ENCODE measurements at places on chromosomes 7 and 10. TPM values are rescaled to one million over a fixed set of nuclear protein-coding genes. Genes with fewer than 3 reads are reported as not detected.

GRCh38 chr7:25369786-25370185 is 141.5 kb upstream of the NPVF start:
- DNase-seq, result no peak

DNA sequence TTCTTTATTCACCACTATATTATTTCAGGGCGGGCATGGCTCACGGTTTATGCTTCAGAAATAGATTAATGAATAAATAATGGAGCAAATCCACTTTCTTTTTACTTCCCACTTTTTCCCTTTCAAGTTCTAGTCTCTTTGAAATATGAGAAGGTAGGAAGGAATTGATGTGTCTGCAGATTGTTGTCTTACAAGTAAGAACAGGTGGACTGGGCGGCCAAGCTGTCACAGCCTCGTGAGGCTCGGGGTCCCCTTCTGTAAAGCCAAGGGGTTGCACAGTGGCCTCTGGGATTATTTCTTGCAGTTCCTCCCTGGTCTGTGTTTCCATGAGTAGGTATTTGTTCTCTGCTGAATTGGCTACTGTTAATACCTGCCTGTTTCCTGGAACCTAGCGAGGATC is 11.2 kb downstream of the VWA2 start:
- no peak for DNase-seq

DNA sequence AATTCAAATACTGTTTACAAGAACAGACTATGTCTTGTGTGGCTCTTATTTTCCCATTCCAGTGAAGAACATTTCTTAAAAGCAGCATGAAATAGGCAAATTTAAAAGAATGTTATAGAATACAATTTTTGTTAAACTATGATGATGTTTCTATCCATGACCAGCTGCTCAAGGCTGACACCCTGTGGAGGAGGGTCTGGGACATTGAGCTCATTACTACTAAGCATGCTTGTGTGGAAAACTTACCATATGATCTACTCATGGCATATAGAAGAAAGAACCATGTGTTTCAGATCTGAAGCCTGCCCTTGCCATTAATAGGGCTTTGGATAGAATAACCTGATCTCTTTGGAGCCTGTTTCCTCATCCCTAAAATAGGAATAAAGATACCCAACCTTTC is 125.0 kb downstream of the FOXP2 start:
- no peak for DNase-seq

DNA sequence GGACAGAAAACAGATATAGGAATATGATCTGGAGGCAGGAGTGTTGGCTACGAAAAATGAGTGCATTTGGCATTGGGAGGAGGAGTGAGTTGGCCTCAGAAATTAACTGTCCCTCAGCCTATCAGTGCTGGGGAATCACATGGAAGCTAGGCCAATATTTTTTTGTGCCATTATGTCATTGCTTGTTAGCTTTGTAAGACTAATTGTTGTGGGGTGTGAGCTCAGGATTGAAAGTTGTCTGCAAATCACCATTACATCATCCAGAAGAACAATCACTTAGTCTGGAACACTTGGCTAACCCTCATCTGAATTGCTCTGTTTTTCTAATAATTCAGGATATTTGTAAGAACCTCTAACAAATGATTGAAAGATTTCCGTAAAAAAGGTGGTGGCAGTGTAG is 45.2 kb upstream of the SEMA3D start:
- no peak for DNase-seq

DNA sequence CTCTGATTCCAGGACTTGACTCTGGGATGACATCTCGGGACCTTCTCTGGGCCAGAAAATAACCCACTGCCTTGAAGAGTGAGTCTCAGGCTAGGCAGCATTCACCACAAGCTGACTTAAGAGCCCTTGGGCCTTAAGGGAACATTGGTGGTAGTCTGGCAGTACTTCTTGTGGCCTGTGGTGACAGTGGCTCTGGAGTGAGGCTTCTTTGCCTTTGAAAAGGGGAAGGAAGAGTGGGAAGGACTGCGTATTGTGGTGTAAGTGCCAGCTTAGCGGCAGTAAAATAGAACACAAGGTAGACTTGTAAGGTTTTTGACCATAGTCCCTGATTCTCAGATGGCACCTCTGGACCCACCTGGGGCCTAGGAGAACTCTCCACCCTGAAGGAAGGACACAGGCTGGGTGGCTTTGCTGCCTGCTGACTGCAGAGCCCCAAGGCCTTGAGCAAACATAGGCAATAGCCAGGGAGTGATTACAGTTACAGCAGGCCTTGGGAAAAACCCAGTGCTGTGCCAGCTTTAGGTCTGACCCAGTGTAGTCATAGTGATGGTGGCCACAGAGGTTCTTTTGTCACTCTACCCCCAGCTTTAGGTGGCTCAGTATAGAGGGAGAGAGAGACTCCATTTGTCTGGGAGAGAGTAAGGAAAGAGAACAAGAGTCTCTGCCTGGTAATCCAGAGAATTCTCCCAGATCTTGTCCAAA is 483.9 kb downstream of the SH2D4B start:
- no peak for DNase-seq

DNA sequence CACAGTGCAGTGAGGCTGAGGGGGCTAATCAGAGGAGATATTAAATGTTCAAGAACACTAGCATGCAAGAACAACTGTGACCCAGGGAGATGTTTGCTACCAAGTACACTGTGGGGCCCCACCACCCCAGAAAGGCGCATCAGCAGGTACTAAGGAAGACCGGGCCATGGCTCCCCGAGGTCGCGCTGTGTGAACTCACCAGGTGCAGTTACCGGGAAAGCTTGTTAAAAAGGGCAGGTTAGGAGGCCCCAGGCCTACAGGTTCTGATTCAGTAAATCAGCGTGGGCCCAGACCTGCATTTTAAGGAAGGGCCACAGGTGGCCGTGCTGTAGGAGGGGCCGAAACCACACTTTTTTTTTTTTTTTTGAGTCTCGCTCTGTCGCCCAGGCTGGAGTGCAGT is 54.6 kb downstream of the TMEM209 start:
- no peak for DNase-seq

DNA sequence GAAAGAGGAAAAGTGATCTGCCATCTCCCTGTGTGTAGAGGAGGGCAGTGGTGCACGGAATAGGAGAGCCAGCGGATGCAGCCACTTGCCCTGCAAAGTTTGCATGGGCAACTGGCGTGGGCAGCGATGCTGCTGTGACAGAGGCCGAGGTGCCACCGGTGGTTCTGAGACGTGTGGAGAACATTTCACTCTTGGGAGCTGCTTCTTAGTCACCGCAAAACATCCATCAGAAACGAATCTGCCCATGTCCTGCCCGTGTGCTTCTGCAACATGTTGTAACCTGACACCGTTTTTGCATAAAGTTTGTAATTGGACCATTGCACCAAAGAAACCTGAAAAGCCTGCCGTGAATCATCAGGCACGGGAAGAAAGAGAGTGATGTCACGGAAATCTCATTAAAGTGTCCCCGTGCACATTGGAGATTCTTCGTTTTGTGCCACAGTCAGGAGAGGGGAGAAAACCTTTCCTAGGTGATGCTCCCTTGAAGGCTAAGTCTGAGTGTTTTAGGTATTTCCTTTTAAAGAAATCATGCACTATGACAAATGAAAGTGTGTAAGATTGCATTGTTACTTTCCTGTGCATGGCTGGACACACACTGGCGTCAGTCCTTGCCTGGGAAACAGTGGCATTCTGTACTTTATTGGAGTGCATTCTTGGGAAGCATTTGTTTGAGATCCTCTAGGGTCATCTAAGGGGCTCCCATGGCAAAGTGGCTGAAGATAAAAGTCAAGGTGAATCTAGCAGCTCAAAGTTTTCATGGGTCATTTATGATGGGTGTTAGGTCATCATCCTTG is 302.6 kb downstream of the KLF6 start:
- peak; percentile 93 for DNase-seq

DNA sequence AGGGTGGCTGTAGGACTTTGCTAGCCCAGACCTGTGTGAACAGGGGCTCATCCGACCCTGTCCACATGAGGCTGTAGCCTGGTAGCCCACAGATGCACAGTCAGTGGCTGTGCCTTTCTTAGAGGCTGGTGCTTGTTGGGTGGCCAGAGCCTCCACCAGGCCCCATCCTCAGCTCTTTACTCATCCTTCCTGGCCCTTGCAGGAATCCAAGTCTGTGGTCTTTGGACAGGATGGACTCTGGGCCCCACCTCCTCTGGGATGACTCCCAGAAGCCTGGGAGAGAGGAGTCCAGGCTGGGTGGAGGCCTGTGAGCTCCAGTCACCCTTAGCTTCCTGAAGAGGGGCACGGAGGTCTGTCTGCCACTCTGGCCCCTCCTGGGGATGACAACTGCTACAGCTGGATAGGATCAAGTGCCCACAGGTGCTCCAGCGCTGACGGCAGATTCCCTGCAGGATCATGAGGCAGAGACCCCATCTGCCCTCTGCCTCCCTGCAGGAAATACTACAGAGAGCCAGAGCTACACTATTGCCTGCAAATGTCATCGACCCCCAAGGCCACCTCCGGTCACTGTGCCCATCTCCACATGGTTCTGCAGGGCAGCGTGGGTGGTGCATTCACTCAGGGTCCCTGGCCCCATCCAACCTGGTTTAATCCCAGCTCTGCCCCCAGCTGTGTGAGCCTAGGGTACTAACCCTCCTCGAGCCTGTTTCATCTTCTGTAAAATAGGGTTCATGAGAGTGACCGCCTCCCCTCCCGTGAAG is 114.5 kb downstream of the PTPN20 start:
- no peak for DNase-seq

GRCh38 chr10:113033991-113034390 is 83.9 kb downstream of the TCF7L2 start:
- no peak for DNase-seq

- no peak for DNase-seq
Measured at GRCh38 chr7:77222819-77223218, 23.2 kb upstream of the FGL2 start.

- DNase-seq, result no peak
Measured at GRCh38 chr7:48245751-48246472, 74.7 kb downstream of the ABCA13 start.

GRCh38 chr7:36388423-36388822 is 1.2 kb upstream of the ANLN start:
- no peak for DNase-seq

- no peak for DNase-seq
Measured at GRCh38 chr7:142447762-142448161, 189.9 kb upstream of the PRSS58 start.

DNA sequence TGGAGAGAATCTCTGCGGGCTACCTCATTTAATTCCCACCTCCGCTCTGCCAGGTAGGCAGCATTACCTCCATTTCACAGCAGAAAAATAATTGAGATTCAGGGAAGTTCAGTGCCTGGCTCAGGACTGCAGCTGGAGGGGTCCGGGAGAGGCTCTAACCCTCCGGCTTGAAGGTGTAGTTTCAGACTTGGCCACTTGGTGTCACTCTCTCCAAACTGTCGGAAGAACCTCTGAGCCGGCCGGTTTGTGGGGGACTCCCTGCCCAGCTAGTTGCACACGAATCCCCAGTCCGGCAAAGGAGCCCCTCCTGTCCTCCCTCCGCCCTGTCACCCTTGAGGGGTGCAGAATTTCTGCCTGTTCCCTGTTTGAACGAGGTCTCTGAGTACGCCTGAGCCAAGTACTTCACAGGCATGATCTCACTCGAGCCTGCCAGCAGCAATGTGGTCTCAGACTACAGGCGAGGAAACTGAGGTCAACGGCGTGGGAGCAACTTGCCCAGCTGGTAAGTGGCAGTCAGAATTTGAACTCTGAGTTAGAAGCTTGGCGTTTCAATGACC is 144.7 kb upstream of the ZNF716 start:
- no peak for DNase-seq

DNA sequence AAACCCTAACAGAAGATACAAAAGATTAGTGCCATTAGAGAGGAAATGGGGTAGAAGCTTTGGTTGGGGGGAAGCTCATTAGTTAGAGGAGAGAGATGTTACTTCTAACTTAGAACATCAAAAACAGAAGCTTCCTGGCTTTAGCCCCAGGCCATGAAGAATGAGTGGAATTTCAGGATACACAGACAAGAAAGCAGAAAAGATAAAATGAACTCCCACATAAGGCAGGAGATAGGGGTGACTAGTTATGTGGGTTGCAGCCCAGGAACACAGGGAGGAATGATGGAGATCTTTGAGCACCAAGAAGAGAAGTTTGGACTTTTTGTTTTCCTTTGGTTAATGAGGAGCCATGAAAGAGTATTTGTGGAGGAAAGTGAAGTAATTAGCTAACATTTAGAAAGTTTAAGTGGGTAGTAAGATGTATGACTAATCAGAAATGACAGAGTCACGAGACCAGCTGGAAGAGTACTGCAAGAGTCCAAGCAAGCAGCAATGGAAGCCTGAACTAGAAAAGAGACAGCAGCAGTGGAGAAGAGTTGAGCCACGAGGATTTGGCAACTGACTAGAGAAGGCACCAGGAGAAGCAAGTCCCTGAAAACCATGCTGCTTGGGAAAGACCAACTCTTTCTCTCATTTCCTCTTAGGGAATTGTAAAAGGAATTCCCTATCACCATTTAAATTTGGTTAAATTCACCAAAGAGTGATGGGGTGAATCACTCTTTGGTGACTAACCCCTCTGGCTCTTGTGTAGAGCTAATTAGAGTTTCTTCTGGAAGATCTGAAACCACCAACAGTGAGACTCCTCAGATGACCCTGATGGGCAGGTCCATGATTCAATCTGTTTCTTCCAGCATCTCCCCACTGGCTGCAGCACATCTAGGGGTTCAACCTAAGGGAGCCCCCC is 131.9 kb downstream of the KCNMA1 start:
- no peak for DNase-seq

DNA sequence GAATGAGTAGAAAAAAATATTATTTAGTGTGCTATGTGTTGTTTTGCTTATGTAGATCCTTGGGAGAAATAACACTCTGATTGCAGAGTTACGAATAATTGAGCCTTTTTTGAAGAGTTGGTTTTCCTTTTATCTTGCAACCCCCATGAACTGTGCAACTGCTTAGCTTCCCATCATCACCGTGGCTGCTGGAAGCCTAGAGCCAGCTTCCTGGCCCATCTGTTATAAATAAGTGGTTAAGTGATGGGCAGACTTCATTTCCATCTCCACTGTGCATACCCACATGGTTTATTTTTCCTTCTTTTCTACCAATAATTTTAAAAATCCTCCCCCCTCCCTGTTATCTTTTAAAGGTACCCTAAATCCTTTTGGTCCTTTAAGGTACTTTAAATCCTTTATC is 554.9 kb upstream of the GALNT17 start:
- DNase-seq, result no peak

The LRGUK gene
- 3.9 TPM for polyA plus RNA-seq

The ELFN1 gene
- polyA plus RNA-seq, result 17.3 TPM

The RPEL1 gene
- polyA plus RNA-seq, result 0.14 TPM

The MTURN gene
- 84.4 TPM for polyA plus RNA-seq

The NUPR2 gene
- polyA plus RNA-seq, result 1.4 TPM

The GJD4 gene
- not detected for polyA plus RNA-seq

The TRIM4 gene
- 28.8 TPM for polyA plus RNA-seq

The PTN gene
- 144 TPM for polyA plus RNA-seq

All from left renal pelvis (tissue), 4 donors.